ENCODE measurements at places on chromosomes 5 and 9. TPM values are rescaled to one million over a fixed set of nuclear protein-coding genes. Genes with fewer than 3 reads are reported as not detected.

Gene LCN1
- total RNA-seq, result not detected

DNA sequence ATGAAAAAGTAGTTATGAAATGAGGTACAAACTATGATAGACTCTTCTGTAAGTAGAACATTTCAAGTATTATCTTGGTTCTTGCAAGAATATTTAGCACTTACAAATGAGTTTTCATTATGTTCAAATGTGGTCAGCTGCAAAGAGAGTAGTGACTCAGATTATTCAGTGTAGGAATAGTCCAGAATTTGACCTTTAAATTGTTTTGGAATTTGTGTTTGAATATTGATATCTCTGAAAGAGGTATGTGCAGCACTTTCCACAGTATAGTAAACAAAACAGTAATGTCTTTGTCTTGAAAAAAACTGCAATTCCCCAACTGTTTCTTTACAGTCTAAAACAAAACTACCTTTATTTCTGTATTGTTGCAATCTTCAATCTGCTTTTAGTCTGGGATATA, 56.1 kb downstream of the WDR70 start:
- DNase-seq, result no peak

Gene LHX3
- not detected for total RNA-seq

DNA sequence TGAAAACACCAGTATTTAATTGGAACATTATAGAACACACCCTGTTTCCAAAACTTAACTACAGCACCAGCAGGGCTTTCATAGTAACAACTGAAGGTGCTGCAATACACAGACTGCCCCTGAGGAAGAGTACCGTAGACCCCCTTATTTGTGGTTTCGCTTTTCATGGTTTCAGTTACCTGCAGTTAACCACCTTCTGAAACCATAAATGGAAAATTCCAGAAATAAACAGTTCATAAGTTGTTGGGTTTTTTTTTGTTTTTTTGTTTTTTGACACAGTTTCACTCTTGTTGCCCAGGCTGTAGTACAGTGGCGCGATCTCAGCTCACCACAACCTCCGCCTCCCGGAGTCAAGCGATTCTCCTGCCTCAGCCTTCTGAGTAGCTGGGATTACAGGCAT, 9.5 kb upstream of the GLDC start:
- DNase-seq, result no peak

GRCh38 chr9:127574072-127574993, 37.7 kb upstream of the STXBP1 start:
- DNase-seq, result no peak

DNA sequence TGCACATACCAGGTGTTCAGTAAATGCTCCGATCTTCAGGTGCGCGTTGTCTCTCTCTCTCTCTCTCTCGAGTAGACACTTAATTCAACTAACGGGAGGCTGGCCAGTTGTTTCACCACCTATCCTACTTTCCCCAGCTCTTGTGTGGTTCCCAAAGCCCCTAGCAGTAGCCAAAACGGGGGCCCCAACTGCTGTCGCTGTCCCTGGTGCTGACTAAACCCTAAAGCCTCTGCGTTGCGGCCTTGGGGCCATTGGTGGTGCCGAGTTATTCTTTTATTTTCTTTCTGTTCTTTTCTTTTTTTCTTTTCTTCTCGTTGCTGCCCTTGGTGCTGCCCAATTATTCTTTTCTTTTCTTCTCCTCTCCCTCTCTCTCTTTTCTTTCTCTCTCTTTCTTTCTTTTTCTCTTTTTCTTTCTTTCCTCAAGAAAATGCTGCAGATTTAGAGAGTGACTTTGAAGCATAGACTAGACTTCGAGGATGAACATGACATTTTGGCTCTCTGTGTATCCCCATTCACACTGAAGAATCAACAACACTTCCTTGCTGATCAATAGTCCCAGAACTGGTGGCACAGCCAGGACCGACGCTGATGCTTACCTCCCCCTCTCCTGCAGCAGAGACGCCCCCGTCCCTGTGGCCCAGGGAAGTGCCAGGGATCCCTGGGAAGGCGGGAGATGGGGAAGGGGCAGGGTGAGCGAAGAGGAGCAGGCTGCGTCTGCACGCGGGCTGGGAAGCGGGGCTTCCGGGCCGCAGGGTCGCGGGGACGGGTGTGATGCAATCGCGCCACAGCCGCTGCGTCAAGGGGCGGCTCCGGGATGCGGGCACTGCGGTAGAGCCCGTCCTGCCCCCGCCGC, at the start of gene FBLL1:
TSS of gene FBLL1 (plus strand) at position 785 of the 853 bp plus-strand sequence. CDS start 200 bp downstream, outside the sequence.
- no peak for DNase-seq

Gene MAMDC4
- total RNA-seq, result 10.7 TPM

Gene ADCY2
- 0.11 TPM for total RNA-seq

GRCh38 chr9:116391306-116391900, 237.8 kb downstream of the PAPPA start:
- DNase-seq, result no peak

Gene RANBP17
- 0.34 TPM for total RNA-seq

DNA sequence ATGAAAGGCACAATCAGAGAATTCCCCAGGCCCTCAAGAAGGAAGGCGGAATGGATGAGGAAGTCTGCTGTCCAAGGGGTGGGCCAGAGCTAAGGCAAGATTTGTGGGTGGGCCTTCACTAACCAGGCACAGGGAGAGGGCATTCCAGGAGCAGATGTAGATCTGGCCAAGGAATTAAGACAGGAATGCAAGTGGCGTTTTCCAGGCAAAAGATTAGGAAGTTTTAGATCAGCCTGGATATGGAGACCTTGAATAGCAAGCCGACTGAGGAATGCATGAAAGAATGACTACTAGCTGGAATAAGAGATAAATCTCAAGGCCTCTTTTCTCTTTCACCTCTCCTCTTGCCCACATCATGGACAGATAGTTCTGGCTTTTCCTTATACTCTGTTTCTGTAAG, 68.5 kb downstream of the GHR start:
- no peak for DNase-seq

DNA sequence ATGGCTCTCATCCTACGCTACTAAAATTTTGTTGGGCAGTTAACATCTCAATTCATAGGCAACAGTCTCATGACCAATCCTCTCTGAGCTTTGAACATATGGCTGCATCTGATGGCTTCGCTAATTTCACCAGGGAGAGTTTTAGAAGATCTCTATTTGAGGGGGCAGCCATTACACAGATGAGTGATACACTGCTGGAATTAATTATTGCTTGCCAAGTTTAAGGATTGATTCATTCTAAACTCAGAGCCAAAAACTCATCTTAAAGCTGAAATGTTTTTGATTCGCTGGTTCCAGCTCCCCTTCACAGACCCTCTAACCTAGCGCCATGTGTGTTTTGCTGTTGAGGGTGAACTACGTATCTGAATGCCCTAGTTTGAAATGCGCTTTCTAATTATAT, 519.9 kb upstream of the WWC1 start:
- no peak for DNase-seq

DNA sequence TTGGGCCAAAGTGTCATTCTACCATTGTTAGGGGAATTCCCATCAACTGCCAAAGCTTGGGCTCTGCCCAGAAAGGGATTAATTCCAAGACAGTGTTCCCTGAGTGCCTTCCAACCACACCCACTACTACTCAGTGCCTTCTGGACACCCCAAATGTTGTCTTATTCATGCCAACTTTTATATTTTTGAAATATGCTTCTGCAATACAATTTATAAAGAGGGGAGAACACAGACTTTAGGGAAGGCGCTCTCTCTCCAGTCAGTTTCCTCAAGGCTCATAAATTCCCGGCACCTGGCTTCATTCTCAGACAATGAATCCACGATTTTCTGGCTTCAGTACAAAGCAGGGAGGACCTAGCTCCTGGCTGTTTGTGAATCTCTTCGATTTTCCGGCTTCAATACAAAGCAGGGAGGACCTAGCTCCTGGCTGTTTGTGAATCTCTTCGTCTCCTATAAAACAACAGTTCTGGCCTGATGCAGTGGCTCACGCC, 120.1 kb upstream of the MYO10 start:
- DNase-seq, result no peak

DNA sequence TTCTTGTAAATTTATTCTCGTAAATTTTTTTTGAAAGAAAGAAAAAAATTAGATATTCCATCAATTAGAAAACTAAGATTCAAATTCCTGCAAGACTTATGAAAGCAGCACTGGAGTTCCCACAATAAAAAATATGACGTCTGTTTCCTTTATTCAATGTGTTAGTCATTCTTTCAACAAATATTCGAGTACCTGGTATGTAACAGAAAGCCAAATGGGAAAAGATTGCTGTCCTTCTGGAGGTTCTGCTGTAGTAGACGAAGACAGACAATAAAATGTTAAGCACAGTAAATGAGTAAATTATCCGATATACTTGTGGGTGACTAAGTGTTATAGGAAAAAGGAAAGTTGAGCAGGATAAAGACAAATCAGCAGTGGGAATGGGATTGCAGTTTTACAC, 92.2 kb downstream of the ADAMTSL1 start:
- DNase-seq, result no peak

GRCh38 chr9:38064842-38065368, 4.1 kb downstream of the SHB start:
- DNase-seq, result no peak

DNA sequence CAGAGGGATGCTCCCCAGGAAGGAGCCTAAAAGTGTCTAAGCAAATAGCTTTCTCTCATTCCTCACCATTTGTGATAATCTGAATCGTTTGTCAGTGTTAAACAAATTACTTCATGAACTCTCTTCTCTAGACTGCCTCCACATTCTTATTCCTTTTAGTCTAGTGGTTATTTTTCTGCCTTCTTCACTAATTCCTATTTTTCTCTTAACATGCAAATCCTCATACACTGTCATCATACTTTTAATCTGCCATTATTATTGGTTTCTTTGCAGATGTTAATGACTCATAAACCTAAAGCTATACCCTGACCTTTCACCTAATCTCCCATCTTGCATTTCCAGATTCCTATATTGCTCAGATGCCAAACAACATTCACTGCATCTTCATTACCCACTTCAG, 428.9 kb downstream of the EFNA5 start:
- no peak for DNase-seq

Gene CARTPT
- not detected for total RNA-seq

GRCh38 chr5:87282269-87282668, 14.6 kb downstream of the RASA1 start:
- DNase-seq, result no peak

GRCh38 chr5:122413722-122414121, 101.7 kb downstream of the SNCAIP start:
- DNase-seq, result no peak

Gene MPDZ
- total RNA-seq, result 0.29 TPM

DNA sequence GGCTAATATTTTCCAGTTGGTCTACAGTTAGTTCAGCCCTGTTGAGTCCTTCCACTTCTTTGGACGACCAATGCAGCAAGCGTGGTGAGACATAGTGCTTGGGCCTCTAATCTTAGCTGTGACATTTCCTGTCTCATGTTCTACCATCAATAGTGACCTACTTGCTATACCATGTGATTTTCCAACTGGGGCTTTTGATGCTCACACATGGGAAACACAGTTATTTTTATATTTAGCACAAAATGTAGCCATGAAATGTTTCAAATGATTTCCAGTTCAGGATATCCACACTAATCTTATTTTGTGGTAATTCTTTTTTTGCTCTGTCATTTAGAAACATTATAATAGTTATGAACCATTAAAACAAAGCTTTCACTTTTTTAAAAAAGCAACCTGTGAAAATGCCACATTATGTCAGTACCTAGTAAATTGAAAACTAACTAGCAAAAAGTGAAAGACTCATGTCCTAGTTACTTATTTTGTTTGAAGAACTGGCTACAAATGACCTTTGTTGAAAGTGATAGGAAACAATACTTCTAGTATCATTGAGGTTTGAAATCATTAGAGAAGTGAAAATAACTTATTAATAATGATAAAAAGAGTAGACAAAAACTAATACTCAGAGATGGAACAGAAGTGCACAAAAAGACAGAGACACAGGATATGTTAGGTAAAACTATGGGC, 18.3 kb downstream of the MARCHF3 start:
- no peak for DNase-seq

Gene OR1Q1
- not detected for total RNA-seq

GRCh38 chr5:34743878-34744277, 87.8 kb downstream of the RAI14 start:
- no peak for DNase-seq

DNA sequence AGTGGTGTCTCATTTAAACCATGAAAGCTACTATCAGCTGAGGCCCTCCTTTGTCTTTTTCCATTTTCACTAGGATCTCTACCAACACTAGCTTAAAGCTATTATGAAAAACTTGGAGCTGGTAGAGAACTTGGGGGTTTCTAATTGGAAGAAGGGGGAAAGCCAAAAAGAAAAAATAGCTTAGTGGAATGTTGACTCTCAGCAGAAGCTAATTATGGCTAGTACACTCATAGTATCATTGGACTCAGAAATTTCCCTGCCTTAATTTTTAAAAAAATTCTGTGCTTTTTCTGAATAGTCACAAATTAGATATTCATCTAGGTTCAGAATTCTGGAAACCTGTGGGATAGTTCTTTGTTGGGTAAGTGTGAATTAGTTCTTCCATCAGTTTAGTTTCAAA, 8.0 kb downstream of the SLC12A2 start:
- DNase-seq, result no peak

Gene PCDHGA10
- 0.40 TPM for total RNA-seq
